Right ventricle myocardium superior (tissue), 1 donor: ENCODE measurements at places on chromosomes 12 and 14.

DNA sequence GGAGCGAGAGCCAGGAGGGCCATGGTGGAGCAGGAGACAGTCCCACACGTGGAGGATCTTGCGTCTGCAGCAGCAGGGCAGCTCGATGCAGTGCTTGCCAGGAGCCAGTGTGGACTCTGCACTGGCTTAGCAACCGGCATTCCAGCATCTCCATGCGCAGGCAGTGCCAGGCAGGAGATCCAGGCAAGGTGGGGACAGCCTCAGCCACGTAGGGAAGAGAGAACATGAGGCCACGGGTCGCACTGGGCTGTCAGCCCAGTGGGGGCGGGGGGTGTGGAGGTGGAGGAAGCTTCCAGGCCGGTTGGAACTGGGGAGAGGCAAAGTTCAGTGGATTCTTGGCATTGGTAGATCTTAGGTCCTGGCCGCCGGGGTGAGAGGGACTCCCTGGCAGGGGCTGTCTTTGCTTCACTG, 121.0 kb upstream of the EVL start:
- no peak for DNase-seq

DNA sequence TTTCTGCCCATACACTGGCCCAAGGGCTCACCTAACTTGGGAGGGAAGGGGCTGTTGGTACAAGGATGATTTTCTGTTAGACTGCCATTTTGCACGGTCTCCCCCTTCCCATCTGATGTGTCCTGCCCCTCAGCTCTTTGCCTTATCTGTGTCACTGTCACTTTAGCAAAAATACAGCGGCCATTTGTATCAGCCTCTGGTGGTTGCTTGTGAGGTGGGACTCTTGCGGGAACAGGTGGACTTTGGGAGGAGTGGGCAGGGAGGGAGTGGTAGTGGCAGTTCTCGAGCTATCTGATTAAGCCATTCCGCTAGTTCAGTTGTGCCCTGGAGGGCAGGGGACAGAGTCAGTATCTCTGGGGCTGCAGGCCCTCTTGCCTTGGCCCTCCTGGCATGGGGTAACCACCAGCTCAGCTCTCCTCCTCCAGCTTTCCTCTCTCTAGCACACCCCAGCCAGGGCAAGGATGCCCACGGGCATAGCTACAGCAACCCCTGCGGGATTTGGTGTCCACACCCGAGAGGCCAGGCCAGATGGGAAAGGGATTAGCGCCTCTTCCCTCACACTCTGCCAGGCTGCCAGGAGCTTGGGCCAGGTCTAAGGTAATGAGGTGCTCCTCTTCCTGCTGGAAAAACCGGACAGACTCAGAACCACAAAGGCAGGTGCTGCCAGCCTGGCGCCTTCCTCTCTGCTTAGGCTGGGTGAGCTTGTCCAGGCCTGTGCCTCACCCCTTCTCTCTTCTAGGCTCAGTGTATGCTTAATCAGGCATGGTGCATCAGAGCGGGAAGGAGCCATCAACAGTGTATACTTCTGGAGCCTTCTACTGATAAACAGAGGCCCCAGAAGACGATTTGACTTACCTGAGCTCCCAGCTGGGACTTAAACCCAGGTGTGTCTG, 8.7 kb downstream of the SLC48A1 start:
- peak; percentile 34 for DNase-seq

DNA sequence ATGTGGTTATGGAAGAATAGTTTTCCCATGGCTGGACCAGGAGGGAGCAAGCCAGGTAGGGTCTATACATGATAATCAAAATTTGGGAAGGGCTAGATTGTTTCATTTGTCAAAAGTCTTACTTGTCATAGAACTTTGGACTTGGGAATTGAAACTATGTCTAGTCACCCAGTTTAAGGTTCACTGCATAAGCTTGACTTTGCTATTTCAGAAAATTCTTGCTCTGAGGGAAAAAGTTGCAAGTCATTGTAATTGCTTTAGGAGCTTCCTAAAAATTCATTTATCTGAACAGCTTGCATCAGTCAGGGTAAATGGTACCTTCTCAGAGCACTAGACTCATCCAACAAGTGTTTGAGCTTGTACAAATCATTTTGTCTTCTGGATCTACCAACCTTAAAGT, 1194.7 kb downstream of the GALC start:
- no peak for DNase-seq

GRCh38 chr14:100641274-100641860, 54.1 kb upstream of the BEGAIN start:
- DNase-seq: no peak

- no peak for DNase-seq
Measured at GRCh38 chr12:119011231-119011630, 29.9 kb downstream of the SRRM4 start.
